Activated T-helper 2 cell treated with anti-CD3 and anti-CD28 coated beads, Interferon-gamma antibody, Interleukin-2, Interleukin-4, amounts not matched to agents 10 μg/mL and 5 μg/mL and 100 μg/mL, durations not matched to agents 14 hours and 24 hours and 36 hours (primary cell): ENCODE measurements at places on chromosomes 13 and 19. TPM values are rescaled to one million over a fixed set of nuclear protein-coding genes. Genes with fewer than 3 reads are reported as not detected.

The CGB5 gene
- total RNA-seq = not detected in 2 replicates

- no peak for DNase-seq
Measured at GRCh38 chr19:16915135-16915534, 26.3 kb downstream of the F2RL3 start.

- DNase-seq = no peak
Measured at GRCh38 chr19:10379880-10380312, 476 bp downstream of the TYK2 start.

DNA sequence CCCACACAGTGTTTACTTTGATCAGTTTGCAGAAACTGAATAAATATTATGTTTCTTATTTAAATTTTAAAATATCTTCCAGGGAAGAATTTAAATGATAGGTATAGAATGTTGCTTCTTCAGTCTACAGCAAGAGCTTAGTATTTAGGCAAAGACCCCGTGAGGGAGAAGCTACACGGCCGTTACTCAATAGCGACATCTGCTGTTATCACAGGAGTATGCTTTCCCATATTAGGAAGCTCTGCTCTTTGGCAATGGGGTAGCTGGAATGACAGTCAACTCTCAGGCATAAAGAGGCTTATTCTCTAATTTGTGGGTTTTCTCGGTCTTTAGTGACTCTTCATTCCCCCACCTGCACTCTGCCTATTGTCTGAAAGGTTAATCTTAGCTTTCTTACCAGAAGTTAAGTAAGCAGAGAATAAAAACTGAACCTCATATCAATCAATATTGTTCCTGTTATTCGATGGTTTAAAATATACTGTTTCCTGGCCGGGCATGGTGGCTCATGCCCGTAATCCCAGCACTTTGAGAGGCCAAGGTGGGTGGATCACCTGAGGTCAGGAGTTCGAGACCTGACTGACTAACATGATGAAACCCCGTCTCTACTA is 13.2 kb upstream of the LHFPL6 start:
- no peak for DNase-seq

The INSL3 gene
- total RNA-seq = 6.2 and 6.9 TPM in 2 replicates

The PDE4C gene
- total RNA-seq = 0.14 TPM in 2 replicates

- DNase-seq = peak; percentile 90
Measured at GRCh38 chr19:41883821-41884733, 1.1 kb downstream of the ARHGEF1 start.

- DNase-seq = no peak
Measured at GRCh38 chr13:112812306-112813055, 122.6 kb downstream of the ATP11A start.

- no peak for DNase-seq
Measured at GRCh38 chr13:36992362-36992761, 6.8 kb downstream of the ALG5 start.

DNA sequence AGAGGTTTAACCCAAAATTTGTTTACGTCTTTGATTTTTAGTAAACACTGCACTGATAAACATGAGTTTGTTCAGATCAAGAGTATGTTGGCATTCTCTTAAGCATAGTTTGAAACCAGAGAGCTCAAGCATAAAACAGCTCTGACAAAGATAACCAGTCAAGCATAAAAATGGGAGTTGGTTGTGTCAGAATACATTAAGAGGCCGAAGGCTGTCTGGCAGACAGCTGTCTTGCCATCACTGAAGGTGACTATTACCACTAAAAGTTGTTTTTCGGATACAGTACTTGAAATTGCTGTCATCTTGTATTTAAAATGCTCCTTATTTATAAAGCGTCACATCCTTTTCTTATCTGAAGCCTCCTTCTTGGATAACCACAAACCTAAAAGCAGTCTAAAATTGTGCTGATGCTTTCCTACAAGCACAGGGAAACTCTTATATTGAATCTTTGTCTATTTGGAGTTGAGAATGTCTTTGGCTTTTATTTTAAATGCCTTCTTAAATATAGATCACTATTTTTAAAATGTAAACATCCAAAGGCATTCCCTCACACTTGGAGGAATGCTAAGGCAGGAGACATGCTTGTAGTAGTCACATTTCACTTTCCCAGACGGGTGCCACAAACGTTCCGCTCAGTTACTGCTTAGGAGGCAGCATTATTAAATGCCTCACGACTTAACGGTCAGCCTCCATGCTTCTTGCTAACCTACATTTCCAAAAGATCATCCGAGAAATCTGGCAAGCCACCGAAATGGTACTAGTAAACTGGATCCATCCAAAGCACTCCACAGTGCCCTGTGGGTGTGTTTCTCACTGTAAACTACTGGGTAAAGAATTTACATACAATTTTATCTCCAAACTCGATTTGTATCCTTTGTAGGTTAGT is 1.5 kb downstream of the SMAD9 start:
- DNase-seq = no peak

DNA sequence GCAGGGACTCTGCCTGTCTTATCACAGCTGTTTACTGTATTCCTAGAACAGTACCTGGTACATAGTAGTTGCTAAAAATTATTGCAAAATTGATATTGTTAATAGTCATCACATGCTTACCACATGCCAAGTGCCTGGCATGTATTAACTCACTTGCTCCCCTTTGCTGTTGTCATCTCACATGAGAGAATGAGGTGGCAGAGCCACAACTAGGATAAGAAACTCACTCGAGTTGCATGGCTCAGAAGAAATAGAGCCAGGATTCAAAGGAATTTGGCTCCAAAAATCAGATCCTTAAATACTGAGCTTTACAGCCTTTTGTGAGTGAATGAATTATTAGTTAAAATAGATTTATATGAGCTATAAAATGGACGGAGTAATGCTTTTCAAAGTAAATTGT is 42.6 kb downstream of the B3GLCT start:
- DNase-seq = no peak

DNA sequence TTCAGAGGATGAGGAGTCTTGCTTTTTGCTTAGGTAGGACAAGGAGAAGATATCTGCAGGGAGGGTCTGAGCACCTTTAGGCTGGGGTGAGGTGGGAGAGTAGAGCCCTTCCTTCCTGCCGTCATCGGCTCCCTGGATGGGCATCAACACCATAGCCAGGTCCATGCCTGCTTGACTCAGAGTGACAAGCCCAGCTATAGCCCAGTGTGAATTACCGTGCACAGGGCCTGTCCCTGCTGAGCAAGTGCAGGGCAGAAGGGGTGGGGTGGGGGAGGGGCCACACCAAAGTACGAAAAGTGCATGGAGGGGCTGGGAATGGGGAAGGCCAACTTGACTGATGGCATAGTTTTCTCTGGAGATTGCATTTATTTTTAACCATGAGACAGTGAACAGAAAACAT is 30.3 kb upstream of the RNF113B start:
- DNase-seq = no peak

DNA sequence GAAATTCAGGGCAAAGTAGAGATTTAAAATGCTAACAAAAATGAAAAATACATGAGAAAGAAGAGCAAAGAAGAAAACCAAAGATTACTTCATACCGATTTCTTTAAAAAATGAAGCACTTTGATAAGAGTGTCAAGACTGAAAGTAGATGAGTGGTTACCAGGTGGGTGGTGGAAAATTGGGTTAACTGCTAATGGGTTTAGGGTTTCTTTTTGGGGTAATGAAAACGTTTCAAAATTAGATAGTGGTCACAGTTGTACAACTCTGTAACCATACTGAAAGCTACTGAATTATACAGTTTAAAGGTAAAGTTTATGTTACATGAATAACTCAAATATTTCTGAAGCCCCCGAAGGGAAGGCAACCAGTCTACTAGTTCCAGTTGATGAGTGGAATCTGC is 179.4 kb downstream of the NDFIP2 start:
- DNase-seq = no peak

- DNase-seq = no peak
Measured at GRCh38 chr13:72145383-72145782, 278.4 kb upstream of the DACH1 start.

- no peak for DNase-seq
Measured at GRCh38 chr19:38392707-38393308, 4.3 kb downstream of the SPRED3 start.

GRCh38 chr19:47302249-47302648 is 7.4 kb upstream of the C5AR1 start:
- no peak for DNase-seq

The RTBDN gene
- not detected in 2 replicates for total RNA-seq

DNA sequence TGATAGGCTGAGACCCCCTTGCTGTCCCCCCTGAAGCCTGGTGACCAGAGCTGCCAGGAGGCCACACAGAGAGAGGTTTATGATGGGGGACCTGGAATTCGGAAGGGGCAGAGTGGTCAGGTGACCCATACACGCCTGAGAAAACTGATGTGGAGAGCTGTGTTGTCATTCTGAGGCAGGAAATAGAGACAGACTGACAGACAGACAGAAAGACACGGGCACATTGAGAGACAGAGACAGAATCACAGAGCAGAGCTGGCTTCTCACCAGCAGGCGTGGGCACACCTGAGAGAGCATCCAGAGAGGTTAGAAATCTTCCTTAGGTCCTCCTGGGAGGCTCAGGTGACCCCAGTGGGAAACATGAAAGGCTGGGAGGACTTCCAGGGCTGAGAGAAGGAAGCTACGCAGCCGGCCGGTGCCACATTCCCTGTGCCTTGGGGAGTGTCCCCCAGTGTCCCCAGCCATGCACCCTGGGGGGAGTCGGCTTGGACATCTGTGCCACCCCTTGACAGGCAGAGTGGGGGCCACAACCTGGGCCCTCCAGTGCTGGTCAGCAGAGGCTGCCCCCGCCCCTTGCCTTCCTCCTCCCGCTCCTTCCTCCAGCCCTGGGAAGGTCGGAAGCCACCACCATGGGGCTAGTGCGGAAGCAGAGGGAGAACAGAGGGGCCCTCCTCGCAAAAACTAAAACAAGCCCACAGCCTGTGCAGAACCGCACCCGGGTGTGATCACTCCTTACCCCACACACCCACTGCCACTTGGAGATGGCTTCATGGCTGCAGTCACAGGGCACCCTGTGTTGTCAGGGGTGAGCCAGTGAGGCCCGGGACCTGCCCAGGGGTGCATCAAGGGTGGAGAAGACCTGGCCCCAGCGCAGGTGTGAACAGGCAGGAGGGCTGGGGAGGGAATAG is 2.2 kb downstream of the FFAR1 start:
- DNase-seq = no peak

DNA sequence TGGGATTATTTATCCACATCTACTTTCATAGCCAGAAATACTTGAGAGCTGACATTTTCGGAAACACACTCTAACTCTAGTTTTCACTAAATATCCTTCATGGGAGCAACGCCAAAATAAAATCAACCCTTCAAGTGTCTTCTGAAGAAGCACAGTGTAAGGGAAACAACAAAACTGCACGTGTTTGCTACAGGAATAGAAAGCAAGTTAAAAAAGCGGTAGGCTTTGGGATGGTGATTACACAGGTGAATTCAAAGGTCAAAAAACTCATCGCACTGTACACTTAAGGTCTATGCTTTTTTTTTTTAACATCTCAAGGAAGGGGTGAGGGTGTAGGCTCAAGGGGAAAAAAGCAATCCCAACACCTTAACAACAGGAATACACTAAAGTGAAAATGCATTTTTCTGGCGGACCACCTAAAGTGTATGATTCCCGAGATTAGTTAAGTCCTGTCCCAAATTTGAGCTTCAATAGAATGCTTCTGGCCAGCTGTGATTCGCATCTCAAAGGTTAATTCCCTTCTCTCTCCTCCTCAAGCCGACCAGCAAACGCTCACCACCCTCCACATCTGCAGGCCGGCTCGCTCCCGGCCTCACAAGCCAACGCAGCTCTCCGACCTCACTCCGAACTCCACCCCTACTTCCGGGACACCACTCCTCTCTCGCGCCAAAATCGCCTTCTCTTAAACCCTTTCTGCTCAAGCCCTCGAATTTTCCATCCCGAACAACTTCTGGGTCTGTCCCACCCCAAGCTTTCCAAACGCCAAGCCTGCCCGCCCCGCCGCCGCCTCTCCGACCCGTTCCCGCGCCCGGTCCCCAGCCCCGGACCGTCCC is 1.1 kb downstream of the ARGLU1 start:
- DNase-seq = peak; percentile 30

DNA sequence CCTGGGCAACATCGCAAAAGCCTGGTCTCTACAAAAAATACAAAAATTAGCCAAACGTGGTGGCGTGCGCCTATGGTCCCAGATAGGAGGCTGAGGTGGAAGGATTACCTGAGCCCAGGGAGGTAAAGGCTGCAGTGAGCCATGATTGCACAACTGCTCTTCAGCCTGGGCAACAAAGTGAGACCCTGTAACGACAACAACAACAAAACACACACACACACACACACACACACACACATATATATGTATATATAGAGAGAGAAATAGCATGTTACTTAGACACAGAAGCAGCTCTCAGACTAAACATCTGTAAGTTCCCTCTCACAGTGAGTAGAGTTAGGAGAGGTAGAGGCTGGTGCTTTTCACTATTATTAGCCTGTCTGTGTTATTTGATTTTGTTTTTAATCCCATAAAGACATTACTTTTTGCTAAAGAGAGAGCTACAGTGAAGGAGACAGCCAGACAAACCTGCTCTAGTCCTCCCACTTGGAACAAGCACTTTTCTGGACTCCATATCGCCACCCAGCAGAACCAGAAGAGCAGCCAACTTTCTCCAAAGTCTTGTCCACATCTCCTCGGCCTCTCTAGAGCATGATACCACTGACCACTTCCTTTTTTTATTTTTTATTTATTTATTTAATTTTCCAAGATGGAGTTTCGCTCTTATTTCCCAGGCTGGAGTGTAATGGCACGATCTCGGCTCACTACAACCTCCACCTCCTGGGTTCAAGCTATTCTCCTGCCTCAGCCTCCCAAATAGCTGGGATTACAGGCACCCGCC is 2.8 kb upstream of the LIN7B start:
- no peak for DNase-seq

DNA sequence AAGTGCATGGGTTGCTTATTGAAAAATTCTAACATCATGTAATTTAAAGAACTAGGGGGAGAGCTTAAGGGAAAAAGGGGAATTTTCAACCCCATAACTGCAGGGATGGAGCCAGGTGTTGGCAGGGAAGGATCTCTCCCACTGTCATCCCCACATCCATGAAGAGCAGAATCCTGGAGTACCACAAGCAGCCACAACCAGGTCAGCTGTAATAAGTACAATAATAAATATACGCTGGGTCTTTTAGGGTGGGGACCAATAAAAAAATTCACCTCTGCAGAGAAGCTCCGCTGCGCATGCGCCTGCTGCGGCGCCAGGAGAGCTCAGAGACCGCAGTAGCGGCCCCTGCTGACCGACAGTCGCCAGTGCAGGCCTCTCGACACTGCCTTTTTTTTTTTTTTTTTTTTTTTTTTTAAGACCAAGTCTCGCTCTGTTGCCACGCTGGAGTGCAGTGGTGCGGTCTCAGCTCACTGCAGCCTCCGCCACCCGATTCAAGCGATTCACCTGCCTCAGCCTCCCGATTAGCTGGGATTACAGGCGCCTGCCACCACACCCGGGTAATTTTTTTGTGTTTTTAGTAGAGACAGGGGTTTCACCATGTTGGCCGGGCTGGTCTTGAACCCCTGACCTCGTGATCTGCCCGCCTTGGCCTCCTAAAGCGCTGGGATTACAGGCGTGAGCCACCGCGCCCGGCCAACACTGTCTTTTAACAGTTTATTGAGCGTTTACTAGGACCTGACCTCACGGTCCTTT is 2.5 kb upstream of the EEF2 start:
- peak; percentile 85 for DNase-seq

The FCER2 gene
- 0.46 and 0.99 TPM in 2 replicates for total RNA-seq

The KIR2DL3 gene
- total RNA-seq = not detected in 2 replicates

- no peak for DNase-seq
Measured at GRCh38 chr13:44271915-44272341, 101.7 kb upstream of the SERP2 start.
